ENCODE measurements at places on chromosomes 6 and 20.

GRCh38 chr20:35013421-35014411 is 58.0 kb downstream of the MYH7B start:
- no peak for DNase-seq

- DNase-seq = no peak
Observed at GRCh38 chr6:56459030-56459805, 183.5 kb downstream of the DST start.

DNA sequence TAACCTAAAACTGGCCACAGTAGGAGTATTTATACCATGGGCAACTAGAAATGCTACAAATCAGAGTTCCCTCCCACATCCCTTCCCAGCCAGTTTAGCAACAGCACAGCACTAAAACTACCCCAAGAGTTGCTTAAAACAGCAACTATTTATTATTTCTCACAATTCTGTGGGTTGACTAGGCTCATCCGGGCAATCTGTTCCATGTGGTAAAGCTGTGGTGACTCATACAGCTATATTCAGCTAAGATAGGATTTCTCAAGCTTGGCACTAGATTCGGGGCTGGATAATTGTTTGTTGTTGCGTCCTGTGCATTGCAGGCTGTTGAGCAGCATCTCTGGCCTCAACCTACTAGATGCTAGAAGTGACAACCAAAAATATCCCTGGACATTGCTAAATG is 8.6 kb upstream of the HECA start:
- no peak for DNase-seq

DNA sequence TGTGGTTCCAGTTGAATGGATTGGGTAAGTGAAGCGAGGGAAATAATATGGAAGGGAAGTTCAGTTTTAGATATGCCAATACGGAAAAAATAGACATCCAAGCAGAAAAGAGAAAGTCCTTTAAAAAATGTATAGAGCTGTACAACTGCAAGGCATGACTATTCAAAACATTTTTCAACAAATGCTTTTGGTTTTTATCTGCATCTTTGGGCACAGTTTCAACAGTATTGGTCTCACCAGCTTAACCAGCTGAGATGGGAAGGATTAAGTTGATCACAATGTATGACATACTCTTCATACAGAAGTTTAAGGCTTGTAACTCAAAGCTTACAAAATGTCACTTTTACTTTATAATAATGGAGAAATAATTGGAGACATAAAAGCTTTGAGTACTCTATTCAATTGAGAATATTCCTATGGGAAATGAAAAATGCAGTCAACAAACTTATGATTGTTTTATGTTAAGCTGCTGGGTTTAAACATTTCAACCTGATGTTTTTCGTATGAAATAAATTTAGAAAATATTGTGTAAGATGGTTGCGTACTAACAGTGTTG is 16.3 kb upstream of the UTRN start:
- no peak for DNase-seq

- DNase-seq = peak; percentile 34
Observed at GRCh38 chr20:25987073-25987927, 290.6 kb upstream of the ZNF337 start.

DNA sequence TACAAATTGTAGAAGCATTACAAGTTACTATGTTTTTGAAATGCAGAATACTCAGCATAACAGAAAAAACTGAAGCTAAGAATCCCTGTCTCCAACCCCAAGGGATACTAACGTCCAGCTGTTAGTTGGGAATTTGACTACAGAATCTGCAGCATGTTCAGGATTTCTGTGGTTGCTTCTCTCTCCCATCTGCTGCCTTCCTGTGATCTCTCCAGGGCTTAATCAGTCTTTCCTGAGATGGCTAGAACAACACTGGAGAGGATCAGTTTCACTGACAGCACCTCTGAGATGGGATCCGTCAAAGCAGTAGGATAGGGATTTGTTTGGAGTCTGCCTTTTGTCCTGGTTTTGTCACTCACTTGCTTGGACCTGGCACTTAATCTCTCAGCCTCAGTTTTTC is 73.3 kb upstream of the NUP153 start:
- no peak for DNase-seq

GRCh38 chr6:40877362-40877761 is 161.7 kb downstream of the UNC5CL start:
- DNase-seq = peak; percentile 62

DNA sequence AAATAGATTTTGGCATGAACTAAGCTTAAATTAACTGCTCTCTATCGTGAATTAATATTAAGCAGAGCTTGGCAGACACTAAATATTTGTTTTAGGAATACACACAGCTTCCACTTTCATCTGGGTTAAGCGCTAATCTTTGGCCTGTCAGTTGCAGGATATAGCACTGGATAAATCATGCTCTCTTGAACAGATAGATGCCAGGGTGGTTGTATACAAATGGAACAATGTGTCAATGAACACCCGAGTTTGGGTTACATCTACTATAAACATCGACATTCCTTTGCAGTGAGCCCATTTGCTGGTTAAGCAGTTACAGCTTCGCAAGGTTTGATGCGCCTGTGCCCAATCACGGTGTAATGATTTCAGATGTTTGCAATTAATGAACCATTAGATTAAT is 338.2 kb upstream of the ZFP64 start:
- no peak for DNase-seq

DNA sequence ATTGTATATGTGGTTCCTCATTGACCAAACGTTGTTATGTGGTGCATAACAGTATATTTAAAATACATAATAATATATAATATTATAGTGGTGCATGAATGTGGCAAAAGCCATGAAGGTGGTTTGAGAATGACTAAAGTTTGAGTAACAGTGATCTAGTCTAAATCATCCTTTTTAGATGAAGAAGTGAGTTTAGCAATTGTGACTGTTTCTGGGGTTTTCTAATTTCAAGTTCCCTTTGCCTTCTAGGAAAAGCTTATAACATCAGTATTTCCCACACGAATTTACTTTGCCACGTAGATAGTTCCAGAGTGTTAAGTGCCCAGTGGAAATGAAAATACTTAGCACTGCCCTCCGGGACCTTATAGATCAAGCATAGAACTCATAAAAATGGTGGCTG is 40.9 kb downstream of the ARFGEF2 start:
- DNase-seq = no peak

DNA sequence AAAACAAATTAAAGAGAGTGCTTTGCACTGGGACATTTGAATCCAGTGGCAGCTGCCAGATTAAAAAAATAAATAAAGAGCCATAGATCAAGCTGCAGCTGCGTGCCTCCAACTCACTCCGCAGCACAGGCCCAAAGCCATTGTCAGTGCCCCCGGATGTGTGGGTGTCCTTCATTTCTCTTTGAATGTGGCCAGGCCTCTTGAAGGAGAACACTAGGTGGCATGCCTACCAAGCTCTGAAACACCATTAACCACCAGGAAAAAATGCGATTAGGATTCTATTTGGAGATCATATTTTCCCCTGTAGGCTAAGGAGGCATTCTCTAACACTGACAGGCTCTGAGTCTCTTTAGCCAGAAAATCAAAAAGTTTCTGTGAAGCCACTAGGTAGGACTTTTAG is 549.8 kb downstream of the PRKN start:
- DNase-seq = no peak

DNA sequence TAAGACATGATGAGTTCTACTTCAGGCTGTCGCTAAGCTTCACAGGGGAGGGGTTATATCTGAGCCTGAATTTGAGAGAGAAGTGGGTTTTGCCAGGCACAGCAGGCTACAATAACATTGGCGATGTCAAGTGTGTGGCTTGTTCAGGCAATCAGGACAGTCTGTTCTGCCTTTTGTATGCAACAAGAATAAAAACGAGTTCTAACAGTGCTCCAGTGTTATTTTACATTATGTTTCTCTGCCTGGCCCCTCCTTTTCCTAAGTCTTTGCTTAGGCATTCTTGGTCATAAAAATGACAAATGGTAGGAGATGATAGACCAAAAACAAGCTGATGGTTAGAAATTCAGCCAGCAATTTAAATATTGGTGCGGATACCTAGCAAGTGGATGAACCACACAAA is 26.8 kb downstream of the PAQR8 start:
- DNase-seq = no peak

- no peak for DNase-seq
Observed at GRCh38 chr6:137749696-137750211, 117.3 kb upstream of the TNFAIP3 start.

DNA sequence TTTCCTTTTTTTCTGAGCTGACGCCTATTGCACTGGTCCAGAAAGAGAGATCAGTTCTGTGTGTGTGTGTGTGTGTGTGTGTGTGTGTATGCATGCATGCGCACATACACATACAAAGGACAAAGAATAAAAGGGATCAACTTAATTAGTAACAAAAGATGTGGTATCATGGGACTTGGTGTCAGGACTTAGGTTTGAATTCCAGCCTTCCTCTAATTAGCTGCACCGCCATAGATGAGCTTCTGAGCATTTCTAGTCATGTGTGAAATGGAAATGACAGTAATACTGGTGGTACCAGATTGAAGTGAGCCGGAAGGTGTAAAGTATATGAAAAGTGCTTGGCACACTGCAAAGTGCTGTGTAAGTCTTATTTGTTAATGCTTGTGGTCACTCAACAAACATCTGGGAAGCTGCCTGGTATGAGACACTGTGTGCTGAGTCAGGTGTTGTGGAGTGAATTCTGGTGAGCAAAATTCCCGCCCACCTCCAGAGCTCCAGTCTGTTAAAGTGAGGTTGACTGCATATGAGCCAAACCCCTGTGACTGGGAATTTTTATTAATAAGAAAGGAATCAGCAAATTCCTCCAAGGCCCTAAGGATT is 12.4 kb downstream of the DAAM2 start:
- DNase-seq = no peak

DNA sequence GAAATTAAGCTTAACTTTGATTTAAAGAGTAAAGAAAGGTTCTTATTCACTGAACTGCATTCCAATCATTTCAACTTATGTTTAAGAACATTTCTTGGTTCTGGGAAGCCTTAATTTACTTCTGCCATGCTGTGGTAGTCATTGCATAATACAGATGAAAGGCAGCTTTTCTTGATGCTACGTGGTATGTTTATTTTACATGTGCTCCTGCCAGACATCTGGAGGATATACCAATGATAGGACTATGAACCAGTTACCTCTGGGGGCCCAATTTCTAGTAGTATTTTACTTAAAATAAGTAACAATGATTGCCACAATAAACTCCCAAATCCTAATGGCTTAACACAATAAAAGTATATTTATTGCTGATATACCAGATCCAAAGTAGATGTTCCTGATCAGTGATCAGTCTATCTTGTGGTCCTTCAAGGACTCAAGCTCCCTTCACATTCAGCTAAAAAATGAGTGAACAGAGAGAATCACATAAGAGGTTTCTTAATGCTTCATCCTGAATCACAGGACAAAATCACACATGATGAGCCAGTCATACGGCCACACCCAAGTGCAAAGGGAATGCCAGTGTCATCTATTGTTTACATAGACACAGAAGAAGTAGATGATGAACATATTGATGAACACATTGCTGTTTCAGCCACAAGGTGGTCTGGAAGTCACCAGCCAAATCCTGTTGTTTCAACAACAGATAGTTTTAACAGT is 56.5 kb upstream of the CCN2 start:
- DNase-seq = no peak

DNA sequence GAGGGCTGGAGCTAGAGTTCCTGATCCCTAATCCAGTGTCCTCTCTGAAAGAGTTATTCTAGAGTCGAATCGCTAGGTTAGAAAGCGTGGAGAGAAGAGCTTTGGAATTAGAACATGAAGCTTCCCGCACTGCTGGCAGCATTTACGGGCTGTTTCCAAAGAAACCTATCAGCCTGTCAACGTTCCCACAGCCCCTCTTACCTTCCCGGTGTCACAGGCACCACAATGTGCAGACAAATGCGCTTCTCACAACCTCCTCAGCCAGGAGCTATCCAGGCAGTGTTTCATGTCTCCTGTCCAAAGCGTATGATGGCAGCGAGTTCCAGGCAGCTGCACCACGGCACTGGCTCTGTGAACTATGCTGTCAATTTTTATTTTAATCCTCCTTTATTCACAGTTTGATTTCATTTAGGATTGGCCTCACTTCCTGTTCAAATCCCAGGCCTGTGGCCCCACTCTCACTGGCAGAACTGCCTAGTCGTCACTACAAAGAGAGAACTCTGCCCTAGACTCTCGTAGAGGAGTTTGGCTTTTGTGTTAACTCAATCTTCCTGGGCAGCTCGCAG is 322.8 kb upstream of the SOX4 start:
- no peak for DNase-seq

- no peak for DNase-seq
Observed at GRCh38 chr6:119333707-119334295, 15.8 kb downstream of the MAN1A1 start.

DNA sequence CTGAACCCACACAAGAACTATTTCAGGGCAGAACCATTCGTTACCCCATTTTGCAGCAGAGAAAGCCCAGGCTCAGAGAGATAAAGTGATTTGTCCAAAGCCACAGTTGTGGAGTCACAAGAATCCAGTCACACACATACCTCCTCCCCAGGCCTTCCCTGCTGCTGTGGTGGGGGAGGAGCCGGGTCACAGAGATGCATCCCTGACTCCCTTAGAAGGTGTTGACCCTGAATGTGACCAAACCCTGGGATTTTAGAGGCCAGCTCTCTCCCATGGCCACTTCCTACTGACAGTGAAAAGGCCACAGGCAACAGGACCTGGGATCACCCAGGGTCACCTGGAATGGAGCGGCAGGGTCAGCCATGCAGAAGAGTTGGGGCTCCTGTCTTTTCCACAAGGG is 48.6 kb downstream of the CHMP4B start:
- DNase-seq = no peak

GRCh38 chr6:89597988-89598387 is 40.6 kb downstream of the LYRM2 start:
- no peak for DNase-seq

GRCh38 chr6:5811997-5812396 is 194.7 kb downstream of the NRN1 start:
- no peak for DNase-seq

DNA sequence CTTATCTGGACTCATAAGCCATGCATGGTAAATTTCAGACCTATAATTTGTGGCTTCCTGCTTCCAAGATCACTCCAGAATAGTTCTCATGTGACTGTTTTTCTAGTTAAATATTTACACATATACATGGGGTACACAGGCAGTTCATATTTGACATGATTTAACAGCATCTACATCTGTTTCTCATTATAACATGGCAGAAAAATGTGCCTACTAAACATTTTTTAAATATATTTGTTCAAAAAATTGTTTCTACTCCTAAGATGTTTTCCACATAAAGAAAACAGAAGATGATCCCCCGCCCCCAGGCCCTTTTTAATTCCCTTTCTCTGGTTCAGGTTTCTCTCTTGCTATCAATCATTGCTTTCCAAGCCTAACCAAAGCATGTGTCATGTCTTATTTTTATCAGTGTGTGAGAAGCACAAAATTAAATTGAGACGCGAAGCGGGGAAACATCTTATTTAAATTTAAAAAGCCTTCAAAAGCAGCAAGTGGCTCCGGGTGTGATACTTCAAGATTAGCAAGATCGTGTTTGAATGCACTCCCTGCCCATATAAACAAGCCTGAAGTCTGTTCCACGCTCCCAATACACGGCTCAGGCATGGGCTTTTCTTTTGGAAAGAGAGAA is 37.3 kb downstream of the IPCEF1 start:
- no peak for DNase-seq

- DNase-seq = peak; percentile 96
Observed at GRCh38 chr20:44310664-44311639, at the start of gene FITM2. FITM2 (minus strand) TSS chr20:44311202; CDS start chr20:44311148, 54 bp downstream.

GRCh38 chr6:111210194-111210728 is 123.0 kb downstream of the SLC16A10 start:
- no peak for DNase-seq
